Camera-type eye (tissue), 1 donor: ENCODE measurements at places on chromosomes 7 and 10. TPM values are rescaled to one million over a fixed set of nuclear protein-coding genes. Genes with fewer than 3 reads are reported as not detected.

Gene SDK1
- total RNA-seq, result 17.0 TPM

Gene TWIST1
- 24.9 TPM for total RNA-seq

Gene EIF5AL1
- 0.11 TPM for total RNA-seq

Gene PTF1A
- 2.8 TPM for total RNA-seq

Gene CYP2E1
- total RNA-seq, result 3.4 TPM

Gene ANXA8L1
- 4.9 TPM for total RNA-seq

Gene WNT8B
- 0.16 TPM for total RNA-seq

Gene ARHGAP19
- 18.8 TPM for total RNA-seq

Gene DRGX
- 1.3 TPM for total RNA-seq
